ENCODE measurements at places on chromosomes 5 and 9. TPM values are rescaled to one million over a fixed set of nuclear protein-coding genes. Genes with fewer than 3 reads are reported as not detected.

Gene ZBED3
- 3.6 TPM for total RNA-seq

Gene MTAP
- 50.5 TPM for total RNA-seq

Gene ANKRD31
- total RNA-seq: 0.32 TPM

Gene RNF183
- 4.2 TPM for total RNA-seq

Gene PRR16
- 0.44 TPM for total RNA-seq

Gene PALM2AKAP2
- 0.88 TPM for total RNA-seq

Gene TMEM215
- not detected for total RNA-seq

Gene SPAAR
- 0.16 TPM for total RNA-seq

Gene GABRP
- total RNA-seq: 6.4 TPM

Gene PLPPR1
- 0.32 TPM for total RNA-seq

Gene TMEM252
- total RNA-seq: not detected

Gene SLC2A6
- total RNA-seq: 0.80 TPM

Gene UHRF2
- total RNA-seq: 19.6 TPM

Gene DMGDH
- total RNA-seq: 0.60 TPM

DNA sequence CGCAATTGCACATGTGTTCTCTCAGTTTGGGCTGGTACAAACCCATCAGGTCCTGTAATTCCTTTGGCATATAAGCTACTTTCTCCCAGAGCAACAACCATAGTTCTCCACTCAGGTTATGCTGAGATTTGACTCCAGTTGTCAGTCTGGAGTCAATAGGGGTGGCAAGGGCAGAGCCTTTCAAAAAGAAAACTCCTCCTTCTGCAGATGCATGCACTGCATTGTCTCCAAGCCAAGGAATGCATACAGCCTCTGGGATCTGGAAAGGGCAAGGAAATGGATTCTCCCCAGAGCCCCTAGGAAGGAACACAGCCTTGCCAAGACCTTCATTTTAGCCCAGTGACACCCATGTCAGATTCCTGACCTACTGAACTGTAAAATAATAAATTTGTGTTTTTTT, 31.0 kb upstream of the GZMA start:
- ATAC-seq: no peak

DNA sequence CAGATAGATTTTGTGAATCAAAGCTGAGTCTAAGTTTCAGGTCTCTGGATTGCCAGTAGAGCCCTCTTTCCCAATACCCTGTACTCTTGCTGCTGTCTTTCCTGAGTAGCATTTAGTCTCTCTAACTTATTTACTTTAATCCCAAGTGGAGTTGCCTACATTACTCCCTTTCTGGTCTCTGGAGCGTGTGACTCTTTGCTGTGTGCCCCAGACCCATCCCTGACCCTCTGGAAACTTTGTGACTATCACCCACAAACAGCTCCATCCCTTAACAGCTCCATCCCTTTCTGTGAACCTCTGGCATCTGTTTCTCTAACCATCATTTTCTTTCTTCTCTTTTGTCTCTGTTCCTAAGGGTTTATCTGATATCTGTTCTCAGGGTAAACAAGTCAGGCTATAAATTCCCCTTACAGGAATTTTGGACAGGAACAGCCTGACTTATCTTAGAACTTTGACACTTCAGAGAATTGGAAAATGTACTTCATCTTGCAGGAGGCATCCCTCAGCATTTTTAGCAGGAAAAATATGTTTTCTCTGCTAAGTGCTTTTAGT, 1167.1 kb upstream of the SEMA6A start:
- ATAC-seq: no peak

- ATAC-seq: no peak
Measured at GRCh38 chr9:8431505-8431904, 631.9 kb upstream of the DMAC1 start.

GRCh38 chr5:62727861-62728260, 149.2 kb downstream of the LRRC70 start:
- no peak for ATAC-seq

GRCh38 chr9:36099718-36100117, 36.8 kb upstream of the GLIPR2 start:
- ATAC-seq: no peak

DNA sequence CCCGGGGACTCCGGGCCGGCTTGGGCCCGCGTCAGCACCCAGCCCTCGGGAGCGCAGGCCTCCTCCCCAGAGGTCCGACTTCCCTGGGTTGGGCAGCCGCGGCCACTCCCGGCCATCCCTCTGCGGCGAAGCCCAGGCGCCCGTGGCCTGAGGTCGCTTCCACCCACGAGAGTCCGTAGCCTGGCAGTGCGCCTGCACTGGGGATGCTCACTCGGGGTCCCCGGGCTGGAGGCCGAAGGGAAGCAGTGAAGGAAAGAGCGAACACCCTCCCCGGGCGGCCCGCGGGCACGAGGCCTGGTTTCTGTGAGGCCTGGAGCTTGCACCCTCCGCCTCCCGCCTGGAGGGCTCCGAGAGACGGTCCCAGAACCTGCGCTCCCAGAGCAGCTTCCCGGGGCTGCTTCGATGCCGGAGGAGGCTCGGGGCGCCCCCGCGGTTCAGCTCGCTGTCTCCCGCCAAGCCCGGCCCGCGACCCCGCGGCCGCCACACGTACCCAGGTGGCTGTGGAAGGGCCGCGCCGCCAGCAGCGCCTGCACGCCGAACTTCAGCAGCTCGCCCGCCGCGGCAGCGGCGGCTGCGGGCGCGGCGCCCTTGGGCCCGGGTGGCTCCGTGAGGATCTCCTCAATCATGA, 607 bp downstream of the BARX1 start:
- ATAC-seq: no peak

DNA sequence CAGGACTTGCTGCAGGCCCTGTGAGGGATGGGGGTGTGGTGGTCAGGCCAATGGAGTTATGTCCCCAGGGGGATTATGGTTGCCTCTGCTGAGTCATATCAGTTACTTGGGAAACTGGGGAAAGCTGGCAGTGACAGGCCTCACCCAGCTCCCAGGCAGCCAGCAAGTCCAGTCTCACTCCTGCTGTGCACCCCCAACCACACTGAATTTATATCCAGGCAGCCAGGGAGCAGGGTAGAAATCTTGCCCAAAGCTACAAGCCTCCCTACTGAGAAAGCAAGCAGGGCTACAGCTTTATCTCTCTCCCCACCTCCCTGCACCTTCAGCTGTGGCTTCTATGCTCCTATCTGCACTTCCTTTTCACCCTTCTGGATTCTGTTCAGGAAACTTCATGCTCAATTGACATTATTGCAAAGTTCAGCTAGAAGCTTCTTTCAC, 2076.0 kb upstream of the CDH9 start:
- no peak for ATAC-seq

DNA sequence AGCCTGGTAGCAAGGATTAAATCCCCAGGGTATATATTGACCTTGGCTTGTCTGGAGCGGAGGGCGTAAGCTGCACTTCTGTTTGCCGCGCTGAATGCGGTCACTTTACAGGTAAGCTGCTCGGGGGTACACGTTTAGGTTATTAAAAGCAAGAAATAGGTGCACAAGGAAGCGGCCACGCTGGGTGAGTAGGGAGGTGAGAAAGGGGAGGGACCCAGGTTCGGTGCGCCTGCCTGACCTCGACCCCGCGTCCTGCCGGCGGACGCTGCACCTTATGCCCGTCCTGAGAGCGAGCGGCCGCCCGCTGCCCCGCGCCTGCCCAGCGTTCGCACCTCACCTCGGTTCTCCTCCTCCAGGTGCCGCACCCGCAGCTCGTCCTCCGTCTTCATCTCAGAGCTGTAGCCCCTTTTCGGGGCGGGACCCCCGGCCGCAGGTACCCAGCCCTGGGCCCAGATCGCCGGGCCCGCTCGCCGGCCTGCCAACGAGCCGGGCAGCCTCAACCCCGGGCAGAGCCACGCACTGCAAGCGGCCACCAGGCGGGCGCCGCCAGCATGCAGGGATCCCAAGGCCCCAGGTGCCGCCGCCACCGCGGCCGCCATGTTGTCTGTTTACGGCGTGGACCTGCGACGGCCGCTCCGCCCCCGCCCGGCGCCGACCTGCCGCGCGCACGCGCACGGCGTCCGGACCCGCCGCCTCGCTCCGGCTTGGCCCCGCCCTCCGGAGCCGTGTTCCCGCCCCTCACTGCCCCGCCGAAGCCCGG, at the start of gene AUH:
Gene AUH (minus strand): TSS at position 628 of the 760 bp plus-strand sequence. CDS start 29 bp downstream, at position 599.
- ATAC-seq: peak; percentile 97

GRCh38 chr5:107324071-107324470, 346.7 kb downstream of the EFNA5 start:
- no peak for ATAC-seq

DNA sequence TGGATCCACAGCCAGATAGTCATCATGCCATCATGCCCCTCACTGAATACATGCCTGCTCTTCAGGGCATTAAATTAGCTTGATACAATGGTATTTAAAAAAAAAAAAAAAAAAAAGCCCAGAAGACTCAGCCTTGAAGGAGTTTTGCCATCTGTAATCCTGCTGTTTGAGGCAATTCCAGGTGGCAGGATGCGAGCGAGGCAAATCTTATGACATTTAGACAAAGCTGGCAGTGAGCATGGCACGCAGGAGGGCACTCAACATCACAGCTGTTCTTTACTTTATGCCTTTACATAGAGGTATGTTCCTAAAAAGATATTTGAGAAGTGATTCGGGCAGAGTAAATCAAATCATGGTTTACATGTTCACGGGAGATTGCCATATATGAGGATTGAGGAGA, 692.0 kb upstream of the DMAC1 start:
- no peak for ATAC-seq

GRCh38 chr5:18000744-18001143, 366.5 kb downstream of the TAF11L14 start:
- ATAC-seq: no peak

DNA sequence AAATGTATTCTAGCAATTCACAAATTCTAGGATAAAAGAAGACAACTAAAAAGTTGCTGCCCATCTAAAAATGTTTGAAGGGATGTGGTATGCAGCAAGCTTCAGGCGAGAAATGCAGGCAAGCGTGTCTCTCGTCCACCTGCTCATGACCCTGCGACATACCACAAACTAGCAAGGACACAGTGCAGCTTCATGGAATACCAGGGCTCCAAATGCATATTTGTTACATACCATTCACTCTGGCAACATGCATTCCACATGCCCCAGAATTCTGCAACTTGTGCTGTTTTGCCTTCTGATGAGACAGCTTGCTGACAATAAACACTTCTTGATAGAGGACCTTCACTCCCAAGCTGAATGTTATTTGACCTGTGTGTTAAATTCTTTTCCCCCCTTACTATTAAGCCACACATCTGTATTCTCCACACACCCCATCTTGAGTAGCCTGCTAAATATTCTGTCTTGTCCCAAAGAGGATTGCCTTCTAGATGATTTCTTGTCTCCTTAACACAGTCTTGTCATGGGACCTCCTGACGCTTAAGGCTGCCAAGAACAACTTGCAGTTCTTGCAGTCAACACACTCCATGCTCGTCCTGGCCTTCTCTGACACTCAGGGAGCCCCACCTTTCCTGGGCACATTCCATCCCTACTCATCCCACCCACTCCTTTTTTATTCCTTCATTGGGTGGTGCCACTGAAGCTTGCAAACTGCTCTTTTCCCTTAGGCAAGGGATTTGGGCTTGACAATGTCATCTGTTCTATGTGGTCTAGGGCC, 340.5 kb downstream of the PIK3R1 start:
- ATAC-seq: no peak

- ATAC-seq: no peak
Measured at GRCh38 chr5:116444373-116445295, 130.0 kb downstream of the SEMA6A start.

GRCh38 chr9:83688921-83689320, 18.8 kb downstream of the UBQLN1 start:
- no peak for ATAC-seq

DNA sequence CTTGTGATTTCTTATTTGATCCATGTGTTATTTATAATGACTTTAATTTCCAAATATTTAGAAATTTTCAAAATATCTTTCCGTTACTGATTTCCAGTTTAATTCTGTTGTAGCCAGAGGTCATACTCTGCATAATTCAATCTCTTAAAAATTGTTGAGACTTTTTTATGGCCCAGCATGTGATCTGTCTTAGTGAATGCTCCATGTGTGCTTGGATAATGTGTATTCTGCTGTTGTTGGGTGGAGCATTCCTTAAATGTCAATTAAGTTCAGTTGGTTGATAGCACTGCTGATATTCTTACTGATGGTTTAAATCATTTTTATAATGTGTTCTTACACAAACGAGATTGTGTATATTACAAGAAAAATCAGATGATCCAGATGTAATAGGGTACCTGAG, 180.8 kb downstream of the RGS3 start:
- no peak for ATAC-seq

GRCh38 chr5:5854087-5854486, 431.6 kb downstream of the ICE1 start:
- no peak for ATAC-seq

- no peak for ATAC-seq
Measured at GRCh38 chr5:9621379-9621903, 8.7 kb downstream of the TAS2R1 start.

DNA sequence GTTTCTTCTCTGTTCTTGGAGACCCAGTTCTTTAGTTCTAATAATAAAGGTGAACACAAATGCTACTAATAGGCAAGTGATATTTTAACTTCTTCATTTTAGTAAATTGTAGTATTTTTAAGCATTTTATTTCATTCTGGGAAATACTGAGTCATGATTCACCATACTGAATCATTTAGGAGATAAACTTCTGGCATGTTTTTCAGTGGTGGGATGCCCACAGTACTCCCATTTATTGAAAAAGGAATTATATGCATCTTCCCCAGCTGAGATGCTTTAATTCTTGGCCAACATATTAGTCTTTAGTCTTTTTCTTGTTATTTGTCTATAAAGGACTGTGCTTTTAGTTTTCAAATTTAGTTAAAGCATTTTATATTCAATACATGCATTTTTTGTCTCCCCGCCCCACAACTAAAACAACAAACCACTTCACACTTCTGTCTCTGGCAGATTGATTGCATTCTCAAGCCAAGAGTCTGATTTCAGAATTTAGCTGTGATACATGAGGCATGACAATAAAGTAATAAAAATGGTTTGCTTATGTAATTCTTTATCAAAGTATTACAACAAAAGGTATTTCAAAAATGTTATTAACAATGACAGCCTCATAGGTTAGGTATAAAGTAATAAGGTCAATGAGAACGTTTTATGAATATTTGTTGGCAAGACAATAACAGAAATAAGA, 125.2 kb upstream of the CDH18 start:
- no peak for ATAC-seq

DNA sequence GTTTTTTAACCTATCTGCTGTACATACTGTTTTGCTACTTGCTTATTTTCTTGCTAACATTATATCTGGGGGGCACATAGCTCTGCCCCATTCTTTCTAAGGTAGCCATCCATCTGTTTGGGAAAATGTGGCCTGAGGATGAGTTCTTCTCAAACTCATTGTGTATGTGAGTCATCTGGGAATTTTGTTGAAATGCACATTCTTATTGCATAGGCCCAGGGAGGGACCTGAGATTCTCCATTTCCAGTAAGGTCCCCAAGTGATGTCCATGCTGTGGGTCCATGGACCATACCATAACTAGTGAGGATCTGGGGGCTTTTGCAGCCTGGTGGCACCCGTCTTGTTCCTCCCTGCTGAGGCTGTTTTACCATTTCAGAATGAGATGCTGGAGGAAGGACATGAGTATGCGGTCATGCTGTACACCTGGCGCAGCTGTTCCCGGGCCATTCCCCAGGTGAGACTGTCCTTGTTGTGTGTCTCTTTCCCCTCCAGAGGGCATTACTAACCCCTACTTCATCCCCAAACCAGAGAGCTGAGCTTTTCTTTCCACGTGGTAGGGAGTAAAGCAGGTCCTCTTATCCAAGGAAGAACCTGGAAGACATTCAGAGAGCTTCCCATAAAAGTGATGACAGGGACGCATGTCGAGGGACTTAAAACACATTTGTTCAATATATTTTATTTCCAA, 28.6 kb downstream of the CYFIP2 start:
- no peak for ATAC-seq

Data from esophagus mucosa (tissue), 1 donor.